ENCODE measurements at places on chromosomes 4 and X. TPM values are rescaled to one million over a fixed set of nuclear protein-coding genes. Genes with fewer than 3 reads are reported as not detected.

IL3RA gene
- total RNA-seq = 4.6 TPM

DNA sequence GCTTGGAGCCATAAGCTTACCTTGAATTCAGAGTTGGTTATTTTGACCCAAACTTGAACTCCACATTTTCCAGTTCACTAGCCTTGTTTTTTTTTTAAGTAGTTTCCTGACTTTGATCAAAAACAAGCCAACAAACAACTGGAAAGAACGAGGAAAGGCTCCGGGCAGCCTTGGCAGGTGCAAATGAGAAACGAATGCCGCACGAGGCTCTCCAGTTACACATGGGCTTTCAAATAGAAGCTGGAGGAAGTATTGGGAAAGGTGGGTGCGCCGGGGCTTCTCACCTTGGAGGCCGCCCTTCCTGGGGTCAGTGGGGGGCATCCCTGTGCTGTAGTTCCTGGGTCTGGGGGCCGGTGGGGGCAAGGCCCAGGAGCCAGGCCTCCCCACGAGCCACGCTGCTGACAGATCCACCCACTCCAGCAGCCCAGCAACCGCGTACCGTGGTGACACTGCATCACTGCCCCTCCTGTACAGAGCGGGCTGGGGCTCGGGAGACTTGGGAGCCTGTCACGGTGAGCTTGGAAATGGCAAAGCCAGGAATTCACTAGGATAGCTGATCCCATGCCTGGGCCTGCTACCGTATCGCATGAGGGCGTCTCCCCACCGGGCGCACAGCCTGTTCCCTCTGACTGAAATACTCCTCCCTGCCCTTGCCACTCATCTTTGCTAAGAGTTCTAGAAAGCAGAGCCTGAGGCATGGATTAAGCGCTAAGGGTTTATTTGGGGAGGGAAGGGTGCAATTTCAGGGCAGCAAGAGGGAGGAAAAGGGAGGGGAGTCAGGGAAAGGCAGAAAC, 50.9 kb upstream of the ADRA2C start:
- no peaks in the 10 kb centered on the region for H3K36me3 ChIP-seq
- H3K27me3 ChIP-seq = no peaks in the 10 kb centered on the region
- H3K27ac ChIP-seq = no peak overlapping the region
- DNase-seq = no peak

DNA sequence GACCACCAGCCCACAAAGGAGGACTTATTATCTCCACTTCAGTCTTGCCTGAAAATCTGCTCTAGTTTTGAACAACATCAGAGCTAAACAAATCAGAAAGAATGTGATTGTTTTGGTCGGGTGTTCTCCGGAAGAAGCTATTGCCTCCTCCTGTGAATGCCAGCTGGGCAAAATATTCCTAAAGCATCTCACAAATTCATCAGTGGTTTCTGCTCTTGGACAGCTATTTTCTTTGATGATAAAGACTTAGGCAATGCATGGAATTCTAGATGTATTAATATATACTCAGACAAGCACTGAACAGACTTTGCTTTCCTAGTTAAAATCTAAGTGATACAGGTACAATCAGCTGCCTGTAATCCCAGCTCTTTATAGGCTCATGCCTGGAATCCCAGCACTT, 71.8 kb downstream of the ASMT start:
- H3K4me3 ChIP-seq = no peak overlapping the region
- no peak for DNase-seq
- no peaks in the 10 kb centered on the region for H3K27me3 ChIP-seq
- no peak overlapping the region for H3K27ac ChIP-seq
- H3K4me1 ChIP-seq = no peaks in the 10 kb centered on the region
- H3K36me3 ChIP-seq = no peaks in the 10 kb centered on the region

DNA sequence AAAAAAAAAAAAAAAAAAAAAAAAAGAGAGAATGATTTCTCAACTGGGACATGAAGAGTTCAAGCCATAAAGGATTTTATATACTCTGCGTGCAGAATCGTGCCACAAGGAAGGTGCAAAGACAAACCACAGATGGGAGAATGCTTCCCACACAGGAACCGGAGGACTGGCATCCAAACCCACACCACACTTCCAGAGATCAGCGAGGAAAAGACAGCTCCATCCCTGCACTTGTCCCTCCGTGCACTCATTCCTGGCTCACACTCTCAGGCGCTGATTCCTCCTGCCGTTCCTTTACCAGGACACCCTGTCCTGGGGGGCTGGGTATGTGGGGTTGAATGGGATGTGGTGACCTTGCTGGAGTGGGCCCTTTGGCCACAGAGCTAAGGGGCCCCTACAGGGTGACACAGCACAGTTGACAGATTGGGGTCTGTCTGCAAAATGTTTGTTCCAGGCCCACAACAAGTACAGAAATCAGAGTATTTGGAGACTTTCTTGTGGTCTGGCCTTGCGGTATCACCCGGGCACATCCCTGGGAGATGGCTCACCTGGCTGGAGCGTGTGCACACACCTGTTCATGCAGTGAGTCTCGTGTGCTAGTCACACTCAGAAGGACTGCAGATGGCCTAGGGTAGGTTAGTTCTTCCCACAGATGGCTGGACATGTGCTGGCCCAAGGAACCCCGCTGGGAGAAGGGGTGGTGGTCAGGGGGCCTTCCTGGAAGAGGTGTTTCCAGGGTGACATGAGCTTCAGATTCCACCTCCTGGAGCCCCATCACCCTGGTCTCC, 55.4 kb upstream of the GPR78 start:
- no peak for DNase-seq
- H3K27me3 ChIP-seq = no peaks in the 10 kb centered on the region
- no peak overlapping the region for H3K27ac ChIP-seq
- H3K36me3 ChIP-seq = no peaks in the 10 kb centered on the region

BTK gene
- total RNA-seq = 3.6 TPM

TENM3 gene
- 42.2 TPM for total RNA-seq

GRCh38 chrX:1734806-1735205, 119.9 kb downstream of the ASMT start:
- no peaks in the 10 kb centered on the region for H3K4me1 ChIP-seq
- no peaks in the 10 kb centered on the region for H3K27me3 ChIP-seq
- H3K36me3 ChIP-seq = no peaks in the 10 kb centered on the region
- DNase-seq = no peak

DNA sequence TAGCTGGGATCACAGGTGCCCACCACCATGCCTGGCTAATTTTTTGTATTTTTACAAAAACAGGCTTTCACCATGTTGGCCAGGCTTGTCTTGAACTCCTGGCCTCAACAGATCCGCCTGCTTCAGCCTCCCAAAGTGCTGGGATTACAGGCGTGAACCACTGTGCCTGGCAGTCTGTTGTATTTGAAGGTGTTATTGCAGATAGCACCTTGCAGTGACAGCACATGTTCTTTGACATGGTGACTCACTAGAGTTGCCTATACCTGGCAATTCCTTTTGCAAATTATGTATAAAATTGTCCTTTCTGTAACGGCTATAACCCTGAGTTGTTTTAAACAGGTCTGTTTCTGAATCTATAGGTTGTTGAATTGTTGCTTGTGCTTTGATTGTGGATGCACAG, 7.9 kb downstream of the OGT start:
- no peaks in the 10 kb centered on the region for H3K36me3 ChIP-seq
- DNase-seq = no peak
- no peaks in the 10 kb centered on the region for H3K27me3 ChIP-seq
- H3K4me1 ChIP-seq = no peaks in the 10 kb centered on the region
- H3K27ac ChIP-seq = no peak overlapping the region

ZBTB33 gene
- total RNA-seq = 16.3 TPM

GRCh38 chr4:157803845-157804521, 368.8 kb downstream of the GASK1B start:
- no peaks in the 10 kb centered on the region for H3K27me3 ChIP-seq
- H3K36me3 ChIP-seq = no peaks in the 10 kb centered on the region
- H3K4me3 ChIP-seq = no peak overlapping the region
- H3K27ac ChIP-seq = no peak overlapping the region
- peaks cover 3% of the 10 kb centered on the region for H3K4me1 ChIP-seq
- no peak for DNase-seq

GRCh38 chr4:10285028-10285427, 168.4 kb upstream of the WDR1 start:
- no peak for DNase-seq
- no peaks in the 10 kb centered on the region for H3K27me3 ChIP-seq
- H3K36me3 ChIP-seq = no peaks in the 10 kb centered on the region
- no peak overlapping the region for H3K4me3 ChIP-seq

DNA sequence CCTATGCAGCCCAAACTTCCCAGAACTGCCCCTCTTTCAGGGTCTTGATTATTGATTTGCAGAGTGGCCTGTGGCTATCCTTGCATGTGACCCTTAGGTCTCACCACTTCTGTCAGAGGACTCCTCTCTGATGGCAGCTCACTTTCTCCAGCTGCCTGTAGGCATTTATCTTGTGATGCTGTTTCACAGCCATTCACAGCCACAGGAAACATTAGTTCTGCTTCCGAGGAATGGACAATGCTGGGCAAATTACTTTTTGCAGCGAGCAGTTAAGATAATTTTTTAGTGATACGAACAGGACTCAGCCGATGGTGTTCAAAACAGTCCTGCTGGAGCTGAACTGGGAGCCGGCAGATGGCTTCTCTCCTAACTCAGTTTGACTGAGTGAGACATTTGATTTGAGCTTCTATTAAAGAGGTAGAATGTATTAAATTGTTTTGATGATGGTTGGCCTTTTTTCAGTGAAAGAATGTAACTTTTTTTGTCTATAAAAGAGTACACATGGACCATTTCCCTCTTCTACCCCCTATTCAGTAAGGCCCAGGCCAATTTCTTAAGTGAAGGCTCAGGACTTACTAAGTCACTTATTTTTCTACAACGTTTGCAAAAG, 58.4 kb upstream of the TMEM150C start:
- H3K4me3 ChIP-seq = no peak overlapping the region
- no peaks in the 10 kb centered on the region for H3K27me3 ChIP-seq
- H3K4me1 ChIP-seq = no peaks in the 10 kb centered on the region
- H3K27ac ChIP-seq = no peak overlapping the region
- no peak for DNase-seq

DNA sequence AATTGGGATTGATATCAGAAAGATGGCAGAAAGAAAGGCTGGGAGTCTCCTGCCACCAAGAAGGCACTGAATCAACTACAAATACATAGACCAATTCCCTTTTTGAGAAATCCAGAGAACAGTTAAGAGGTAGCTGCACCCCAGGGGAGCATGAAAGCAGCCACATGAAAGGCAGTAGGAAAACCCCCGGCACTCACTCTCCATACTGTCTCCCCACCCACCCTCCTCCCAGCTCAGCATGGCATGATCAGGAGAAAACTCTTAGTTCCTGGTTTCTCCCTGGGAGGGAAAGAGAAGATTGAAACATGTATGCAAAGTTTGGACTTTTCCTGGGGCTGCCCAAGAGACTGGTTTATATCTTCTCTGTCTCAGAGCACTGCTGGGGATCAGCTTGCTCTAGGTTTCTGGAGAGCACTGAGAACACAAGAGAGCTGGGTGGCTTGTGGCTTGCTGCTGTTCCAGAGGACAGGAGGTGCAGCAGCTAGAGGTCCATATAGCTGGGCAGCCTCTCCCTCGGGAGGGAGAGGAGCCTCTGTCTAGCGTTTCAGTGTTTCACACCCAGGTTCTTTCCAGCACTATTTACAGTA, 305.7 kb downstream of the PDGFC start:
- DNase-seq = no peak
- no peak overlapping the region for H3K4me3 ChIP-seq
- H3K36me3 ChIP-seq = no peaks in the 10 kb centered on the region
- H3K27me3 ChIP-seq = no peaks in the 10 kb centered on the region
- no peak overlapping the region for H3K27ac ChIP-seq

DNA sequence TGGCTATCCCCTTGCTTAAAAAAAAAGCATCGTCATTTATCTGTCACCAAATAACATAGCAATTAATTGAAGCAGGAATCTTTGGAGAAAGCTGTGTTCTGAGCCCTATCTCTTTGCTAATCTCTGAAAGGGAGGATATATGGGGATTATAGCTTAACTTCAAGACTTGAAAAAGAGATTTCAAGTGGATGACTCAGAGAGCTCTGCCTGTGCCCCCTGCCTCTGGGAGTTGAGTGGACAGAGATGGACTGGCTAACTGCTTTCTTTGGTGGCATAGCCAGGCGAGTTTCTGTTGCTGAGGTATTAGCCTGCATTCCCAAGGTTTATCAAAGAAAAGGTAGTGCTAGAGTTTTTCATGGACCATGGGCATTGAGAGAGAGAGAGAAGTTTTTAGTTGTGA, 91.6 kb downstream of the DDIT4L start:
- no peaks in the 10 kb centered on the region for H3K36me3 ChIP-seq
- no peak overlapping the region for H3K4me3 ChIP-seq
- H3K27ac ChIP-seq = no peak overlapping the region
- H3K27me3 ChIP-seq = no peaks in the 10 kb centered on the region
- DNase-seq = no peak
- peaks cover 6% of the 10 kb centered on the region for H3K4me1 ChIP-seq

- no peaks in the 10 kb centered on the region for H3K4me1 ChIP-seq
- H3K27ac ChIP-seq = no peak overlapping the region
- no peaks in the 10 kb centered on the region for H3K36me3 ChIP-seq
- H3K27me3 ChIP-seq = no peaks in the 10 kb centered on the region
Measured at GRCh38 chrX:30613721-30614120, 36.2 kb upstream of the TASL start.

- no peak overlapping the region for H3K27ac ChIP-seq
- H3K27me3 ChIP-seq = no peaks in the 10 kb centered on the region
- H3K4me3 ChIP-seq = no peak overlapping the region
- DNase-seq = peak; percentile 51
- H3K4me1 ChIP-seq = no peaks in the 10 kb centered on the region
Measured at GRCh38 chr4:166324321-166324720, 451.3 kb downstream of the TLL1 start.
